ENCODE measurements at places on chromosomes 7 and 10.

DNA sequence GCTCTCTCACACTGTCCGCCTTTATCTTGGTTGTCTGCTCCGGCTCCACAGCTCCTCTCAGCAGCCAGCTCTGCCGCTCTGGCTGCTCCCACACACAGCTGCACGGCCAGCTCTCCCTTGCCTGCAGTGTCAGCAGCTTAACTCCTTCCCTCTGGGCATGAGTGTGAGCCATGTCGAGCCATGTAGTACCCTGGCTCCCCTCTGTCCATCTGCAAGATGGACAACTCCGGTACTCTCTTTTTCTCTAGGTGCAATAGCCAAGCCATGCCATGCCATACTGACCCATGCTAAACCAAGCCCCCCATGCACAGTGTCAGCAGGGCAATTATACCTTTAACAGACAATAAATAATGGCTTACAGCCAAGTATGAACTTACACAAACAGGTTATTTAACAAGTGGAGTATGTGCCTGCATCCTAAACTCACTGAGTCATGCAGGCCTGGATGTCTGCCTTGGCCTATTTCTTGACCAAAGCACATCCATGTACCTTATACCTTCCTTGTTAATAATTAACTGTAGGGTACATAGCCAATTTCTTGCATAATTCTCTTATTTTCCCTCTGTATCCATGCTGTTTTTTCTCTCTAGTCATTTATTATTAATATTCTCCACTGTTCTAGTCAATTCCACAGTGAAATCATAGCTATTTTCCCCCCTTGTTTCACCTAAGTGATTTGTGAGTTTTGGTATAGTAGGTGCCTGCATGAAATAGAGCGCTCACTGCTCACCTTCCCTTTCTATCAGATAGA, 170.9 kb downstream of the CDK14 start:
- DNase-seq: no peak

GRCh38 chr7:24059775-24060174, 224.2 kb upstream of the NPY start:
- no peak for DNase-seq

DNA sequence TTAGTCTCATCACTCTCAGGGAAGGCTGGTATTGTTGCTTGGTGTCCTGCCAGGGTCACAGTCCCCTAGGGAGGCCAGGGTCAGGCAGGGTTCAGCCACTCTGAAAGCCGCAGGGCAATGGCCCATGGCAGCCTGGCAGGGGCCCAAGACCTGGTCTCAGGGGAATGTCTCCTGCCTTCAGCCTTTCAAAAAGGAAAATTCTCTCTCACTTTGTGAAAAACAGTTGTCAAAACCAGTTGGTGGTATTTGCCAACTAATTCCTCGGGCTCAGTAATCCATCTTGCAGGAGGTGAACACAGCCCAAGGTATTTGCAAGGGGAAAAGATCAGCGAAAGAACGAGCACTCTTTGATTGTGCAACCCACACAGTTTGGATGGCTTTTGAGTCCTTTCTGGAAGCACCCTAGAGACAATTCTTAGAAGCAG, 101.5 kb downstream of the JCAD start:
- no peak for DNase-seq

DNA sequence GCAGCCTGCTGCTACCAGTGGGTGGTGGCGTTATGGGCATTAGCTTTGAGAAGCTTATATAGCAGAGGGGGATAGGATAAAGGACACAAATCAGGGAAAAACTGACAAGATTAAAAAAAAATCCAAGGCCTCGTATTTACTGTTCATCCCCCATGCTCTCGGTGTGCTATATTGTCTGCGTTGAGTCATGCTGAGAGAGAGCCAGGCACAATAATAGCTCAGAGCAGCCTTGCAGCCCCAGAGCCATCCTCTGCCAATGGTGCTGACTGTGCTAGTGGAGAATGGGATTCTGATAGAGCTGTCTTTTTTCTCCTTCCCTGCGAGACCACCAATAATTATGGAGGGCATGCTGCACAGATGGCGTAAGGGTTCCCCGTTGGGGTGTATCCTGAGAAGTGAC, 51.7 kb upstream of the FZD1 start:
- no peak for DNase-seq

Data from stimulated activated CD4-positive, alpha-beta T cell treated with anti-CD3 and anti-CD28 coated beads, Interleukin-15, amount 100 ng/mL, for 1 hour (primary cell).